Endodermal cell (in vitro differentiated cells): ENCODE measurements at places on chromosomes 7 and 10.

GRCh38 chr10:126732868-126733267 lies 62.4 kb upstream of the C10orf90 start:
- no peak for DNase-seq

- no peak for DNase-seq
These were observed 45.6 kb upstream of the SCIN start for GRCh38 chr7:12524794-12525386.

DNA sequence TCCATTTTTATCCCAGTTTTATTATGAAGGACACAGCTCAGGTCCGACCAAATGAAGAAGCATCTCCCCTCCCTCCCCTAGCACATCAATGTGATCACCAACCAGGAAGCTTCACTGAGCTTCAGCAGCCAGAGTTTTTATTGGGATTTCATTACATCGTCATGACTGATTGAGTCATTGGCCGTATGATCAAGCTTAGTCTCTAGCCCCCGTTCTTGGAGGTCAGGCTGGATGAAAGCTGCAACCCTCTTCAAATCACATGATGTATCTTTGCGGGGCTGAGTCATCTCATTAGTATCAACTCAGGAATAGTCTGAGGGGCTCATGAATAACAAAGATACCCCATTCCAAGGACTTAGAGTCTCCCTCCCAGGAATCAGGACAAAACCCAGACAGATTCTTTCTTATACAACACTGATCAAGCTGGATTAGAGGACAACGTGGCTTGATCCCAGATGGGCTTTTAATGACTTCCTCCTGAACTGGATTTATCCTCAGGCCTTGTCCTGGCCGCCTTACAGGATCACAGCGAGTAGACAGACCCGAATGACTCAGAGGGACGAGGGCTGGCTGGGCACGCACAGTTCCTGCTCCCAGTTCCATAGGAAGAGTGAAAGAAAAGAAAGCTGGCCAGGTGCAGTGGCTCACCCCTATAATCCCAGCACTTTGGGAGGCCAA lies 14.5 kb downstream of the LIMK1 start:
- no peak for DNase-seq

GRCh38 chr10:97071496-97071895 lies 114.3 kb downstream of the SLIT1 start:
- DNase-seq, result no peak

- DNase-seq, result no peak
These were observed 56.5 kb upstream of the LHFPL3 start for GRCh38 chr7:104271948-104272347.

- no peak for DNase-seq
These were observed 247.4 kb upstream of the ETV1 start for GRCh38 chr7:14236834-14237233.

DNA sequence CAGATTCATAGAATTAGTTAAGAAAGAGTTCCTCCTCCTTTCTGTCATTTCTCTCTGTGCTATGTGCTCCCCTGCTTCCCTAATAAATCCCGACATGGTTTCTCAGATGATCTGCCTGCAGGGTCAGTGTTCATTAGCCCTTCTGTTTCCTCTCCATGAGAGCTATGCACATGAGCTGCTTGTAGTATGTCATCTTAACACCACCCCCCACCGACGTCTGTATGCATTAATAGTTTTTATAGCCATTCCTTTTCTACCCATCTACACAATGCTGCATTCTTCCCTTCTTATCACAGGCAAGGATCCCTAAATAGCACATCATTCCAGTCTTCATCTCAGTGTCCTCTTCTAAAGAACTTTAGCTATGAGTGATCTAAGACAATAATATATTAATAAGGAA lies 809.1 kb downstream of the ANKRD7 start:
- no peak for DNase-seq

GRCh38 chr7:27863880-27864279 lies 123.9 kb downstream of the TAX1BP1 start:
- peak; percentile 67 for DNase-seq

- DNase-seq, result no peak
These were observed 118.4 kb upstream of the ANK3 start for GRCh38 chr10:60508037-60508436.

DNA sequence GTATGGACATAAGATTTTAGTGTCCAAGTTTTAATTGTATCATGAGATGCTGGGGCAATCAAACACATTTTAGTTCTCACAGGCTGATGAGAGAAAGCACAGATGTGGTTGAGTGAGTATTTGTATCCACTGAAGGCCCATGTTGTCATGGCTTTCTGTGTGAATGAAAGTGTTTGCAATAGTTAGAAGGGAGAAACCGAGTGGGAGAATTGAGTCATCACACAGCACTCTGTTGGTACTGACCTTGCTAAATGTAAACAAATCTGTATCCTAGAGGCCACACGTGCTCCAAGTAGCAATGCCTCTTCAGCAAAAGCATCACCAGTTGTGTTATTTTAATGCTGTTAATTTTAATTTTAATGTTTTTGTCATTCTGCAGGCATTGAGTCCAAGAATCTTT lies 121.2 kb downstream of the EMX2 start:
- DNase-seq, result no peak

DNA sequence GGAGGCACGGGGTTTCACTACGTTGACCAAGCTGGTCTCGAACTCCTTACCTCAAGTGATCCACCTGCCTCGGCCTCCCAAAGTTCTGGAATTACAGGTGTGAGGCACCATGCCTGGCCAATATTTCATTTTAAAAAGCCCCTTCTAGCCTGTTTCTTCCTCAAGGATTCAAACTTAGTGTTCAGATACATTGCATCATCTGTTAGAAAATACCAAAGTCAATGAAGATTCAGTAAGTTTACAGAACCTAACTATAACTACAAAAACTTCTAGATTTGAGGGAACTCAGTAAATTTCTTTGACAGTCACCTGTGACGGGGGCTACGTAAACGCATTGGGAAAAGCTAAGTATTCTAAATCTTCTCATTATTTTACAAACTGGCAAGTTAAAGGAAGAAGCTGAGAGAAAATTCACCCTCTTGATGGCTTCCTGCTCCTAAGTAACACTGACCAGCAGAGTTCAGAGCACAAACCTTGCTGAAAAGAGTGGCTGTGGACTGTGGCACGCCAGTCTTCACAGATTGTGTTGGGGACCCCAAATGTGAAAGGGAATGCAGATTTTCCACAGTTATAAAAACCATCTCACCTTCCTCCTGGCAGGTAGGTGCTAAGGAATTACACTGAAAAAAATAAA lies 162.2 kb downstream of the PKD1L1 start:
- no peak for DNase-seq

DNA sequence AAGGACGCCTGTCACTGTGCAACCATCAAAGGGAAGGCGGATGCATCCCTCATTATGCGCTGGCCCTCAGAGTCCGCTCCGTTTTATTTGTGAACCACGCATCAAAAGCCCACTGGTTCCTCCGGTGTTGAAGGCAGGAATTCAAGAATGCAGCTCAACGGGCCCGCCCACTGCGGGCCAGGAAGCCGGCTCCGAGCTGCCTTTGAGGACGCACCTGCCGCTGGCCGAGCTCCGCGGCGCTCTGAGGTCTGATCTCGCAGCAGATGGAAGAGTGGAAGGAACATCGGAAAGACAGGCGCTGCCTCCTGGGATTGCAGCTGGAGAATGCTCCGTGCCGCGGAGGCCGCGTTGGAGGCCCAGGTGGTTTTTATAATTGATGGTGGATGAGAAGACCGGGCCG lies 56.9 kb upstream of the ADGRA1 start:
- peak; percentile 81 for DNase-seq

GRCh38 chr10:21334891-21335696 lies 190.4 kb downstream of the SKIDA1 start:
- peak; percentile 69 for DNase-seq

GRCh38 chr10:11499425-11500071 lies 111.9 kb downstream of the USP6NL start:
- no peak for DNase-seq

DNA sequence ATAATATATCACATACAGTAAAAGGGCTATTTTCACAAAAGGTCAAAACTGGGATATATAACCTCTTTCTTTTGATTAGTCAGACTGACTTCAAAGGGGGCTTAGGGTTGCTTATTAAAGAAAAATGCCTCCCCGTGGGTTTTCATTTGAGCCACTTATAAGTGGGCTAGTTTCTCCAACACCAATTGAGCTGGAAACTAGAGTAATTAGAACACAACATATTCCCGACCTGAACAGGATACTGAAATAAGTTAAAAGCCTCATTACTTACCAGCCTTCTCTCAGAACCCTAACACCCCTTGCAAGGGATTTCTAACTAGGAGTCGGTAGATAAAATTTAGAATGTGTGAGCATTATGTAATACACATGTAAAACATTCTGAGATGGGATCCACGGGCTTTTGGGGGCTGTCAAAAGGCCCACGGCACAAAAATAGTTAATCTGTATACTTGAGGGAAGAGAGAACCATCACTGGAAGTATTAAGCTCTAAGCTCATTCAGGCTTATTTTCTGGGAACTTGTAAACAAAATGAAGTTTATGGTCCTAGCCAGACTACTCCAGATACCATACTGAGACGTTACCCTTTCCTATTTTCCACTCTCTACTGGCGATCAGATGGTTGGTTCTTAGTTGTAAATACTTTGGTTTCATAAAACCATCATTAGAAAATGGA lies 29.3 kb upstream of the KMT2E start:
- no peak for DNase-seq

GRCh38 chr7:45216622-45217165 lies 59.1 kb downstream of the RAMP3 start:
- DNase-seq, result no peak

DNA sequence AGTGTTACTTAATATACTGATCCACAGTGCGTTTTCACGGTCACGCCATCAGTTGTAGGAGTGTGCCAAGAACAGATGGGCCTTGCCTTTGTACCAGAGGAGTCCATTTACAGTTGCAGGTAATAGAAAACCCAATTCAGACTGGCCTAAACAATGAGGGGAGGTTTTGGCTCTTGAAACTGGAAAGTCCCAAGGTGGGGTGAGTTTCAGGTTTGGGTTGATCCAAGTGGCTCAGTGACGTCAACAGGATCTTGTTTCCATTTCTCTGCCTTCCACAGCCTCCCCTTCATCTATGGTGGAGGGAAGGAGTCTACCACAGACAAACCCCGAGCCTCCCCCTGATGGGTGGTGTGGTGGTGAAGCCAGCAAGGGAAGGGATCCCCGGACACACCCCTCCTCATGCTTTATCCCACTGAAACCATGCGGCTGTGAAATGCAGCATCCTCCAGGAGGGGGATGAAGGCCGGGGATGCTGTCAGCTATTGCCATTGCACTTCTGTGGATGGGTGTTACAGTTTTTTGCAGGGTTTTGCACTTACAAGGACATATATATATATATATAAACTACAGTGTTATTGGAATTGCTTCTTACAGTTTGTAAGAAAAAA lies 14.8 kb upstream of the SH2D4B start:
- DNase-seq, result no peak
